Amniotic epithelial cell (primary cell): ENCODE measurements at places on chromosomes 7 and 10.
A peak's percentile ranks its signal among the peaks of the same experiment; 100 is the strongest.

DNA sequence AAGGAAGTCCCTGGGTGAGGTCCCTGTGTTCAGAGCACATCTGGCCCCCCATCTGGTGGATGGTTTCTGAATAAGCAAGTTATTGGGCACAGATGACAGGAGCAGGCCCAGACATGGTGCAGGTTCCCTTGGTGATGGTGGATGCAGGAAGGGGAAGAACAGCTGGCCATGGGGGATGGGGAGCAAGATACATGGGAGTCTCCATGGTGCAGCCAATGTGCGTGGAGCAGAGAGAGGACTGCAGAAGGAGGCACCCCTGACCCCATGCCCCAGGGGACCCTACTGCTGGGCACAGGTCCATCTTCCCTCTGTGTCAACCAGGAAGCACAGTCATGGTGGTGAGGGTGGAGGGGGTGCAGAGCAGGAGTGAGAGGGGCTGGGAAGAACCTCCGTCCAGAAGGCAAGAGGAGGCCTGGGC, 43.8 kb upstream of the RABGEF1 start:
- DNase-seq = no peak

DNA sequence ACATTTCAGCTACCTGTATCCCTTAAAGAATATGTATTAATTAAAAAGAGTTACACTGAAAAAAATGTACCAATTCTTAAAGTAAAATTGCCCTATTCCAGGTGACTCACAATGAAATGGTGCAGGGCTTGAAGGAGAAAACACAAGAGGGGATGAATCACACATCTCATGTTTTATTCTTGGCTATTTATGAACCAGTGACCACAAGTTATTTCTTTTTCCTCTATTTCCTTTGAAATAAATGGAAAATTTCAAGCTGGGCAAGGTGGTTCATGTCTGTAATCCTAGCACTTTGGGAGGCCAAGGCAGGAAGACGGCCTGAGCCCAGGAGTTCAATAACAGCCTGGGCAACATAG, 106.8 kb downstream of the UBE2H start:
- DNase-seq = peak; percentile 87

GRCh38 chr7:87152897-87153641, 816 bp downstream of the DMTF1 start:
- peak; percentile 45 for DNase-seq

DNA sequence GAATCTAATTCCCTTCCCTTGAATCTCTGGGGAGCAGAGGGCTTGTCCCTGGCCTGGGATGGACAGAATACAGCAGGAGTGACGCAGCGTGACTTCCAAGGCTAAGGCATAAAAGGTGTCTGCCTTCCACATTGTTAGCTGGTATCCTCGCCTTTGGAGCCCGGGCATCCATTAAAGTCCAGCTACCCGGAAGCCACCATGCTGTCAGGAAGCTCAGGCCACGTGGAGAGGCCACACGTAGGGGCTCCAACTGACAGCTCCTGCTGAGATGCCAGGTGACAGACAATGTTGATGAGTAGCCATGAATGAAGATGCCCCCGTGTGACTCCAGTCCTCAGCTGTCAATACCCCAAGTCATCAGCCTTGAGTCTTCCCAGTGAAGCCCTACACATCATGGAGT, 99.9 kb downstream of the OAT start:
- no peak for DNase-seq

DNA sequence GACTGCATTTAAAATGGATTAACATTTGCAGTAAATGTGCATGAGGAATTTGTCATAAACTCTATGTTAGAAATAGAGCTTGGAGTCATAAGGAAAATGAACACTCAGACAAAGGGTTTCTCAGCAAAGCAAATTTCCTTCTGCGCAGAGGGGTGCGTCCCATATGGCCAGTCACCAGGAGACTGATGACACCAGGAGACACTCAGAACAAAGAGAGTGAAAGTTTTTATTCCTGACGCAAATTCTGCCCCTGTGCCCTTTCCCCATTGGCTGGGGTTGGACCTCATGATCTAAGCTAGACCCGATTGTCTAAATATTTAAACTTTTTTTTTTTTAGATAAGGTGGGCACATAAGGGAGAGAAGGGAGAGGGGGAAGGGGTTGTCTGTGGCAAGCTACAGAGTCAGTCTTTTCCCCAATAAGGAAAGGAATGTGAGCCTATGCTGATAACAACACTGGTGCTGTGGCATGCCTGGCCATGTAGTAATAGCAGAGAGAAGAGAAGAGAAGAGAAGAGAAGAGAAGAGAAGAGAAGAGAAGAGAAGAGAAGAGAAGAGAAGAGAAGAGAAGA, 202.0 kb downstream of the POM121L12 start:
- no peak for DNase-seq

DNA sequence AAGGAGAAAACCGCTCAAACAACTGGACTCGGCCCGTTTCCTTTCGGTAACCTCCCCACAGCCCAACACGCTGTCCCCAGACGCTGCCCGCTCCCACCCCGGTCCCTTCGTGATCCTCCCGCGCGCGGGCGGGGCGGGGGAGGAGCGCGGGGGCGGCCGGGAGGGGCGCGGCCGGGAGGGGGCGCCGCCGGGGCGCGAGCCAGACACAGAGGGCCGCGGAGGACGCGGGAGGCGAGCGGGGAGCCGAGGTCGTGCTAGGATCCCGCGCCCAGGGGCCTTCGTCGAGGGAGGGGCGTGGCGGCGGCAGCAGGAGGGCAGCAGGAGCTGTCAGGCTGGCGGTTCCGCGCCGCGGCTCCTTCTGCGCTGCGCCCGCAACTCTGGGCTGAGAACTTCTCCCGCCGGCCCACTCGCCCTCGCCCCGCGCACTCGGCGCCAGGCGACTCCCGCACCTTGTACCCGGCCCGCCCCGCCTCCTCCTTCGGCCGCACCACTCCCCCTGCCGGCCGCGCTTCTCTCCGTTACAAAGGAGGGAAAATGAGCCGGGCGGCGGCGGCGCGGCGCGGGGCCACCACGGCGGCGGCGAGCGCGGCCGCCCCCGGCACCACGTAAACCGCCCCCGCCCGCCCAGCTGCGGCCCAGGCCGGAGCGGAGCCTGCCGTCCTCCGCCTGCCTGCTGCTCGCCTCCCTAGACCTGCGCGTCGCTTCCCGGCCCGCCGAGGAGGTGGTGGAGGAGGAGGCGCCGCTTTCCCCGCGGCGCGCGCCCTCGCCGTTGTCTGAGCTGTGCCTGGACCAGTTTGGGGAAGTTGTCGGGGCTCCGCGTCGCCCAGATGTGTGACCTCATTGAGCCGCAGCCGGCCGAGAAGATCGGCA, at the start of gene CDK14:
Gene CDK14, plus strand, starts transcription at position 521 of the 870 bp plus-strand sequence. Its CDS starts 307 bp downstream, at position 828.
- DNase-seq = peak; percentile 62

DNA sequence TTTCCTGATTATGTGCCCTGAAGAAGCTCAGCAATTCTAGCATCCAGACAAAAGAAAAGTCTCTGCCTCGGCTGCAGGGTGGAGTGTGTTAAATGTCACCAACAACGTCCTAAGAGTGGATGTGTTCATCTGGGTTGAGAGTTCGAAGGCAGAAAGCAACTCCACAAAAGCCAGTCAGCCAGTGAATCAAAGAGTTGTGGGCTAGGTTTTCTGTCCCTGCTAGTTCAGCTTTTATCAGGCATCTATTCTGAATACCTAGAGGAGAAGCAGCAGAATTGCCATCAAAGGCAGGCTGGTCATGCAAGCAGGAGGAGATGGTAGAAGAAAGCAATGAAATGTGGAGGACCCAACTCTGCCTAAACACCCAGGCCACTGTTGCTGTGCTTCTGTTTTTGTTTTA, 205.2 kb downstream of the KLF6 start:
- DNase-seq = no peak

- peak; percentile 44 for DNase-seq
Observed at GRCh38 chr10:5888351-5888750, 1.3 kb downstream of the ANKRD16 start.

DNA sequence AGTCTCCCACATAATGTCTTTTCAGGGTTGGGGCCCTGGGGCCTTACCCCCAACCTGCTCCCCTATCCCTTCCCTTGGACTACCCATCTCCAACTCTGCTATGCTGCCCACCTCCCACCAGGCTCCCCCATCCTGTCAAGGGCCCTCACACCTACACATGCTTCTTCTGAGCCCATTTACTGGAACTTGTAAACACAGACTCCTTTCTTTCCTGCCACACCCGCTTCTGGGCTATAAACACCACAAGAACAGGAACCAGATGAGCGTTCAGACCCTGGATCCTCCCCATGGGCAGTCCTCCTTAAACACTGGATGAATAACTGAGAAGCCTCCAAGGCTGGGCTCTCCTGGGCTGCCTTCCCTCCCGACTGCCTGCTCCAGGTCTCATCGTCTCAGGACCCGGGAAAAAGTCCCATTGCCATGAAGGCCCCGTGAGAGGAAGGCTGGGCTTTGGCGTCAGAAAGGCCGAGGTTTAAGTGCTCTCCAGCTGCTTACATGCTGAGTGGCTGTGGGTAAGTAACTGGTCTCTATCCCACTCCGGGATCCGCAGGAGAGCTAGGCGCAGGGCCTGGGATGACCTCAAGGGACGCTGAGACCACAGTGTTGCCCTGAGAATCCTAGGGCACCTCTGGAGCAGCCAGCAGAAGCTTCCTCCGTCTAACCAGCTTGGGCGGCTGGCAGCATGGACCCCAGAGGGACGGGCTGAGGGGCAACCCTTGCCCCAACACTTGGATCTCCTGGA, 15.6 kb upstream of the CRHR2 start:
- no peak for DNase-seq
